ENCODE measurements at places on chromosomes 3 and 15.

DNA sequence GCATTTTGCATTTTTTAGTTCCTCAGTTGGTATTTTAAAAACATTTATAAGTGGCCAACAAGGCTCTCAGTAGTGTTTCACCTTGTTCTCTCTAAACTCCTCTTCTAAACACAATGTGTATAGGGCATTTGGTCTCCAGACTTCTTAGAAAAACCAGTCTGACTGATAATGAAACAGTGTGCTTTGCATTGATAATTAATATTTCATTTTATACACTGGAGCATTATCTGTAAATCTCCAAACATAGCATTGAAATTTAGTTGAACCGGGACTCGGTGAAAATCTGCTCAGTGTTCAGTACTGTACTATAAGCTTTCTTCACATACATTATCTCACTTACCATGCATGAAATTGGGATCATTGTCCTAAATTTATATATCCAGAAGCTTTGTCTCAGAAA is 53.6 kb downstream of the SETD5 start:
- no peak for DNase-seq

GRCh38 chr3:50317300-50317699 is 5.2 kb downstream of the HYAL2 start:
- no peak for DNase-seq

- DNase-seq: no peak
Measured at GRCh38 chr3:134214239-134214638, 36.4 kb downstream of the RYK start.

DNA sequence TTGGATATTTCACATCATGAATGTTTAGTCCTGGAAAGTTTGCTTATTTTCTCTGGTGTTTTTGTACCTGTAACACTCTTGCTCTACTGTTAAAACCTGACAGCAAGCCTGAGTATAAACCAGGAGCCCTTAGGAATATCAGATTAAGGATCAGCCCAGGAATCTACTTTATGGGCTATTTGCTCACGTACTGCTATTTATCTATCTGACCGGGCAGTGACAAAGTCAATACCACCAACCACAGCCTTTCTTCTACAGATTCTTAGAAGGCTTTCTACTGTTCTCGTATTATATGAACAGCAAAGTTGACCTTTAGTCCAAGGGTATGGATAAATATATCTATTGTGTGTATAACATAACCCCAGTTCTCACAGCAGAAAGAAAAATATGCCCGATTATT is 521.2 kb downstream of the RBMS3 start:
- no peak for DNase-seq

GRCh38 chr3:121483290-121483689 is 62.5 kb downstream of the POLQ start:
- DNase-seq: no peak

GRCh38 chr15:57972864-57973263 is 92.6 kb downstream of the ALDH1A2 start:
- no peak for DNase-seq

GRCh38 chr3:112881891-112882290 is 35.2 kb upstream of the CD200R1L start:
- no peak for DNase-seq

- no peak for DNase-seq
Measured at GRCh38 chr3:29890801-29891200, 609.9 kb downstream of the RBMS3 start.

GRCh38 chr15:39025321-39025720 is 460.7 kb upstream of the RASGRP1 start:
- DNase-seq: no peak

DNA sequence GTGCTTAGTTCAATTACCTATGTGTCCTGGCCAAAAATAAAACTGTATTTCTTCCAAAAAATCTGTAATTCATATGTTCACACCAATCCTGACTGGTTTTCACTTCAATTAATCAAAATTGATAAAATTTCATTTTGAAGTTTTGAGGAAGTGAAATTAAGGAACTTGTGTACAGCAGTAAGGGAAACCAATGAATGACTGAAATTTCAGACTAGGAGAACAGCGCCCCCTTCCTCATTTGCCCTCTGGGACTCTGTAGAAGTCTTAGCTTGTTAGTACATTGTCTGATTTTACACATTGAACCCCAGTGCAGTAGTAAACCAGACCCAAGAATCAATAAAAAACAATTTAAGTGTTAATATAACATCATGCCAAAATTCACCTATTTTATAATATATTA is 495.3 kb upstream of the AGTR1 start:
- DNase-seq: no peak

DNA sequence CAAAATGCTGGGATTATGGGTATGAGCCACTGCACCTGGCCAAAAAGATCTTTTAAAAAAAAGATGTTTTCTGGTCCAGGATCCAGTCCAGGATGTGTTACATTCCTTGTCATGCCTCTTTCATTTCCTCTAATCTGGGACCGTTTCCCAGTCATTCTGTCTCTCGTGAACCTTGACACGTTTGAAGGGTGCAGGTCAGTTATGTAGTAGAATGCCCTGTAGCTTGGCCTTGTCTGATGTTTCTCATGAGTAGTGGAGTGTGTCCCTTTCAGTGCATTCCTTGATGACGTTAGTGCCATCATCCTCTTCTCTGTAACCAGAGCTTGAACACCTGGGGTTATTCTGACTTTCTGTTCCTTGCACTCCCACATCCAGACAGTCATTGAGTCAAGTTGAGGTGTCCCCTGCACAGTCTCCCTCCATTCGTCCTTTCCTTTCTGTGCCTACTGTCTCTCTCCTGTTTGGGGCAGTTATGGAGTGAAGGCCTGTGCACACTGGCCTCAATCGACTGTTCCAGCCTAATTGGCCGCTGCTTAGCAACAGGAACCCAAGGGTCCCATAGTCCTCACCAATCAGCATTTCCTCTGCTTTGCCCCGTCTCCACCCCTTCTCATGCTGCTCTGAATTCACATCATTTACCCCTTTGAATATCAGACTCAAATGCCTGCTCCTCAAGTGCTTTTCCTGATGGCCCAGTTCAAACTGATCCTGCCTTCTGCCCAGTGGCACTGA is 5.5 kb downstream of the FAM81A start:
- DNase-seq: no peak

GRCh38 chr15:71151081-71151480 is 35.8 kb downstream of the THSD4 start:
- DNase-seq: no peak

DNA sequence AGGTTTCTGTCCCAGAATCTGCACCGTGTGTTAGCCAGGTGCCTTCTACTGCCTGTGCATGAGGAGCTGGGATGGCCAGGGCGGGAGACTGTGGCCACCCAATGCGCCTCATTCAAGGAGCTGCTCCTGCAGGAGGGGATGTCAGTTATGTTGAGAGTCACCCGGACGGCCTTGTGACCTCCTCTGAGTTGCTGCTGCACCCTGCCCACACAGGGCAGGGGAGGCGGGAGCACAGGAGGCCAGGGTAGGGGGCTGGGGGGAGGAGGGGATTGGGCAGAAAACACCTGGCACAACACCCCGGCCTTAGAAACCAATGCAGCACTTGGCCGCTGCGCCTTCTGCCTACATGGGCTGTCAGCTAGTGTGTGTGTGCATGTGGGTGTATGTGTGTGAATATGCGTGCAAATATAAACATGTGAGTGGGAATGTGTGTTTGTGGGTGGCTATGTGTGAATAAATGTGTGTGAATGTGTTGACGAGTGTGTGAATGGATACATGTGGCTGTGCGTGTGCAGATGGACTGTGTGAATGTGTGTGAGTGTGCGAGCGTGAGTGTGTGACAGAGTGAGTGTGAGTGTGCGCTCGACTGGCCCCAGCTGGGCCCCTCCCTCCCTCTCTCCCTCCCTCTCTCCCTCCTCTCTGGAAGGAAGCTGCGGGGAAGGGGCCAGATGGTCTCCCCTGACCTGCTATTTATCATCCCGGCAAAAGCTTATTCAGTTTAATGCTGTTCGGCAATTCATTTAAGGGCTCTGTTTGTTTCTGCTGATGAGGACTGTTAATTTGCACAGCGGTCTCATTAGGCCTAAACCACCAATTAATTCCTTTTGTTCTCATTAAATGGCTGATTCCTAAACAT is 106.9 kb downstream of the TLE3 start:
- peak; percentile 23 for DNase-seq

- no peak for DNase-seq
Measured at GRCh38 chr15:65547841-65548240, 17.6 kb downstream of the HACD3 start.

DNA sequence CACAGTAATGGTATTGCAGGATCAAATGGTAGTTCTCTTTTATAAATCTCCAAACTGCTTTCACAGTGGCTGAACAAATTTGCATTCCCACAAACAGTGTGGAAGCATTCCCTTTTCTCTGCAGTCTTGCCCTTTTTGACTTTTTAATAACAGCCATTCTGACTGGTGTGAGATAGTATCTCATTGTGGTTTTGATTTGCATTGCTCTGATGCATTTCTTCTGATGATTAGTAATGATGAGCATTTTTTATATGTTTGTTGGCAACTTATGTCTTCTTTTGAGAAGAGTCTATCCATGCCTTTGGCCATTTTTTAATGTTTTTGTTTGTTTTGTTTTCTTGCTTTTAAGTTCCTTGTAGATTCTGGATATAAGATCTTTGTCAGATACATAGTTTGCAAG is 316.1 kb upstream of the TMCO5A start:
- peak; percentile 2 for DNase-seq

- DNase-seq: no peak
Measured at GRCh38 chr3:17070161-17070959, 185.6 kb downstream of the PLCL2 start.

DNA sequence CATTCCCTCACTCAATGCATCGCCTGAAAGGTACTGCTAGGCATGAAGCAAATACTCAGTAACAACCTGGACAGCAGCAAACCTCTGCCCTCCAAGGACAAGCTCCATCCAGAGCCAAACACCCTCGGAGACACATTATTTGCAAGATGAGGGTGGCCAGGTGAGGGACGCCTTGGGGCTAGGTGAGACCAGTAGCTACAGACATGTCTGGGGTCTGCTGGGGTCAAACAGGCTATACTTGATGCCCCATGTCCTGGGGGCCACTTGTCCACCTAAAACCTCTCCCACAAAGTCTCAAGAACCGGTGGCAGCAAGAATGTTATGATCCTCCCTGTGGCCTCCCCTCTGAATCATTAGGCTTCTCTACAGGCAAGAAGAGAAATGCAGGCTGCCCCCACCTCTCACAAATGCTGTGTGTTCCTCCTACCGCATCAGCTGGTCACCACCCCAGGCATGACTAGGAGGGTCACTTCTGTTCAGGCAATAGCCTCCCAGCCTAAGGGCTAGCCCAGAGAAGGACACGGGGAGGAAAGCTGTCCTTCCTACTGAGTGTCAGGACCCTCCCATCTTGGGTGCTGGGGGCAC is 54.3 kb downstream of the TBC1D2B start:
- no peak for DNase-seq

DNA sequence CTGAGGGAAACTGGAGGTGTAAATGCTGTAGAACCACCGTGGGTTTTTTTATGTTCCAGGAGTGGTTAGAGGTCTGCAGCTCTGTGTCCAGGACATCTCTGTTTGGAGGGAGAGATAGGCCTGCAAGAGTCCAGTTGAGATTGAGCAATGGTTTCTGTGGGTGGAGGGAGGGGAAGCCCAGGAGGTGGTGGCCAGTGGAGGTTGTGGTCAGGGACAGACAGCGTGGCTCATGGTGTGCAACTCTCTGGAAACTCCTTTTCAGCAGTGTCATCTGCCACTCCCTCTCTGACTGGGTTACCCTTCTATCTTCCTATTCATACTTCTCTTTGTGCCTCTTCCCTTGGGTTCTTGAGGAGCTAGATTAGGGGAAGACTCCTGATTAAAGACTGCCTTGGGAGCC is 9.6 kb downstream of the XCR1 start:
- no peak for DNase-seq

DNA sequence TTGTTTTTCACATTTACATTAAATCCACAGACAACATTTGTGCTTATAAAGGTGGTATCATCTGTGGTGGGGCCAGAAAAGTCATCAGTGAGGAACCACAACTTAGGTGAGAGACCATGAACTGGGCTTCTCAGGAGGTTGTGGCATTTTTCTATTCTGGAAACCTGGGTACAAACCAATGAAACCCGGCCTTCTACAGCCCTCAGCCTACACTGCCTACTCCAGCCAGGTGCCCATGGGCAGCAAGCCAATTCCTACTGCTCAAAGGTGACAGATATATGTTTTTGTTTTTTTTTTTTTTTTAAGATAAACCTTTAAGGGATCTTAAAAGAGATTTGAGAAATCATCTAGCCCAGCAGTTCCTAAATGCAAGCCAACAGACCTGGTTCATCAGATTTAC is 20.3 kb downstream of the SPG21 start:
- DNase-seq: no peak

All from NCI-H526 treated with DMSO at 0.1 percent for 48 hours (cell line).